Iris pigment epithelial cell (primary cell): ENCODE measurements at places on chromosomes 6 and 20.

GRCh38 chr6:21132856-21133838 is 460.4 kb upstream of the SOX4 start:
- no peak for DNase-seq

- no peak for DNase-seq
Observed at GRCh38 chr6:134819863-134820800, 129.8 kb downstream of the ALDH8A1 start.

- DNase-seq, result no peak
Observed at GRCh38 chr20:35286899-35287508, 2.4 kb upstream of the EIF6 start.

DNA sequence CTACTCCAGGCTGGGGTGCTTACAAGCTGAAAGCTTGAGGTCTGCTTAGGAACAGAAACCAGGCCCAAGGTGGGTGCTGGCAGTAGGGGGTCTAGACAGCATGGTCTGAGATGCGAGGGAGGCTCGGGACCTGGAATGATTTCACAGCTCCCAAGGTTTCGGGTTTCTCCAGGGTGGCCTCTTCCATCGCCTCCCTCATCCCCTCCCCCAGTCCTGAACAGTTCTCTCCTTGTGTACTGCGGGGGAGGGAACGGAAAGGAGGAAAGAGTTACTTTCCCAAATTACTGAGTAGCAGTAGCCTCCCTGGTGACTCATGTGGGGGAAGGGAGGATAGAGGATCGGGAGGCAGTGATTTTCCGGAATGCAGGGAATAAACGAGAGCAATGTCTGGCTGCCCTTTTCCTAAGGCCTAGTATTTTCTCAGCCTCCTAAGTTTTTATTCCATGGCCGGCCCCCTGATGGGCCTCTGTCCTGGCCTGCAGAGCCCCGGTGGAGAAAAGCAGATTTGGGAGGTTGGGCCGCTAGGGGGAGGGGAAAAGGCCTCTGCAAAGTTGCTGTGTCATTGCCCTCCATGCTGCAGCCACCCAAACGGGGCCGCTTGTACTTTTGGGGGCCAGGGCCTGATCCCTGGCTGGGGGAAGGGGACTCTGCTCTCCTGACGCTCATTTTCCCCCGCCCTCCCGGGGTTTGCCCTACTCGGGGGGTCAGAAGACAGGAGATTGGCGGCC is 1.5 kb downstream of the BRD2 start:
- DNase-seq, result peak; percentile 92

DNA sequence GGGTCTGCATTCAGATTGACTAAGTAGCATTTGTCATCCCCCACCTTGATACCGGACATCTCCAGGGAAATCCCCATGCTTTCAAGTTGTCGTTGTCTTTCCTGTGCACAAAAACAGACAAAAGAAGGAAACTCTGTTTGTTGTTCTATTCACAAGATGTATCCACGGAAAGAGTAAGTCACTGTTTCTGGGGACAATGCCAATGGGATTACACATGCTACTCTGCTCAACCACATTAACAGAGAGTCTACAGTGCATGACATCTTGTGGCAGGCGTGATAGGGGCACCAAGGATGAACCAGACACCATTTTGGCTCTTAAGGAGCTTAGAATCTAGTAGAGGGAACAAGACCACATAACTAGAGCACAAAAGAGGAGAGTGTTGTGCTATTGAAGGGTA is 124.4 kb upstream of the NUP153 start:
- DNase-seq, result peak; percentile 64

DNA sequence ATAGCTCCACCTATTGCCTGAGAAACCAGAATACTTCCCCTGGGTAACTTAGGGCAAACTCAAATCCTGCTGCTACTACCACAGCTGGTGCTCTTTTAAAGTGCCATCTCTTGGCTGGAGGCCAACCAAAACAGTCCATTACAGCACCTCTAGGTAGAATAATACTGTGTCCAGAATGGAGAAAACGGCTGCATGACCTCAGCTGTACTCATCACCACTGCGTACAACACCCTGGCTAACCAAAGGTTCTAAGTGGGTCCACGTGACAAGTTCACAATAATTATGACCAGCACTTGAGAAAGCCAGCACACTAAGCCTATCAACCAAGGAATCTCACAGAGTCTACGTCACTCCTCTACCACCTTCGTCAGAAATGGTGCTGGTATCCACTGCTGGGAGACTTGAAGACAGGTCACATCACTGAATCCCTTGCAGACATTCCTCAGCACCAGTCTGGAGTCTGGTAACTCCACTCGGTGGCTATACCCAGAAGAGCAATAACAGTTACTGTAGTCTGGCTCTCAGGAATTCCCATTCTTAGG is 40.9 kb upstream of the PKIB start:
- no peak for DNase-seq

DNA sequence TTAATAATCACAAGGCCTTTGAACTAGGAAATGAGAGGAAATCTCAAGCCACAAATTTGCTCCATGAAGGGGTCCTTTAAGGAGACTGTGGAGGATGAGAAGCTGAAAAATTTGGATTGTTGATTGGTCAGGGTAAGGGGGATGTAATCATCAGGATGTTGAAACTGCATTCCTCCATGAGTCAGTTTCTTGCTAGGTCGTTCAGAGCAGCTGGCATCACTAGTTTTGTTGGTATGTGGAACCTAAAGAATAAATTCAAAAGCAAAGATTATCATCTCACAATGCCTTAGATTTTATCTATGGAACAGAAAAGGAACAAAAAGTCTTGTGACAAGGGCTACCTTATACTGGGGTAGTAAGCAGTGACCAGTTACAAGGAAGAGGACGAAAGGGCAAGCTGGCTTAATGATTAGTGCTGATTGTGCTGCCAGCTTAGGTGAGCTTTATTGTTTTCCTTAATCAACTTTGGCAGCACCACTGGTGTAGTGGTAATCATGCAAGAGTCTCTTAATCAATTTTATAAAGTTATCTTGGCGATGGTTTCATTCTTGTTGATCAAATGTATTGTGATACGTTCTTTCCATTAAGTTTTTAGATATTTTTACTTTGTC is 36.6 kb downstream of the CRISP2 start:
- peak; percentile 69 for DNase-seq

- DNase-seq, result peak; percentile 73
Observed at GRCh38 chr6:155001482-155001881, 6.4 kb downstream of the TIAM2 start.

- peak; percentile 69 for DNase-seq
Observed at GRCh38 chr6:154868143-154868594, 126.9 kb upstream of the TIAM2 start.

- DNase-seq, result no peak
Observed at GRCh38 chr20:59520814-59521213, 83.5 kb upstream of the PHACTR3 start.

DNA sequence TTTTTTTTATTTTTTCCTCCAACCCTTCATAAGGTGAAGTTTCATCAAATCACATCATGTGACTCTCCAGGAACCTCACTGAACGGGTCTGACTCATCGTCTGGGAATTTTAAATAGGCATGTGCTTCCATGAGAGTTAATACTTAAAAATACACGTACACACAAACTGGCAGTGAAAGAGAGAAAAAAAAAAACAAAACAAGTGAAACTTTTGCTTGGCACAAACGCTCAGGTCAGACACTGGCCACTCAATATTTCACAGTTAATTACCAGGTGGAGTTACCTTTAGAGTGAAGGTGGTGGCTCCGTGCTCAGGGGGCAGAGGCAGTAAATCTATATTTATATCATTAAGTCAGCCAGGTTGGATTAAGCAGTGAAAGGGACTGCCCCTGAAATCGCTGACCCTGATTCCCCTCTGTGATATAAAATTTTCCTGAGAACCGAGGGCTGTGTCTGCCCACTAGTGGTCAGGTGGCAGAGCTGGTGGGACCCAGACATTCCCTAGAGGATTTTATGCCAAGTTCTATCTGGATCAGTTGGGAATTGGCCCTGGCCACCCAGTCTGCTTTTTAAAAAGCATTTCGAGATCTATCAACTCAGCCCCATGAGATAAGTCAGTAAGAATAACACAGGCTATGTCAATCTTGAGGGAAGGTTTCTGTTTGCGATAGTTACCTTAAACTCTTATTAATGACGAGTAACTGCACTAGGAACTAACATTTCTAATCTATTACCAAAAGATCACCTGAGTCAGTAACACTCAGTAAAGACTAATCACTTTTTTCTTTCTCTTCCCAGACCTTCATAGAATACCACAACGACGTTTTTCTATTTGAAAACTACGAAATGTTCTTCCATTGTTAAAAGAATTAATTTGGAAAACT is 259.1 kb downstream of the HDGFL1 start:
- DNase-seq, result peak; percentile 99

DNA sequence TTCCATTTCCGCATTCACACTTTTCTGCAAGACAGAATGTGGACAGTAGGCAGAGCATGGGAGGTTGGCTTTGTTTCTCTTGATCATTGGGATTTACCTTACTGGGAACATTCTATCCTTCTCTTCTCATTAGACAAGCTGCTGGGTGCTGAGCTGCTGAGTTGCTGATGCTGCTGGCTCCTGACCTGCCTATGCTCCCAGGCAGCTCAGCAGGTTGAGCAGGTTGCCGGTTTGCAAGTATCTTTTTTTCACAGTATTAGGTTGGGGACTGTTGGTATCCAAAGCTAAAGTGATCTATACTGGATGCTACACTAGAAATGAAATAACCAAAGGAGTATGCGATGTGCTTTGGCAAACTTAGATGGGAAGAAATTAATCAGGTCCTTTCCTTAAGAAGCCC is 23.7 kb upstream of the ADGRF4 start:
- no peak for DNase-seq

GRCh38 chr6:19713984-19714383 is 123.2 kb upstream of the ID4 start:
- no peak for DNase-seq

DNA sequence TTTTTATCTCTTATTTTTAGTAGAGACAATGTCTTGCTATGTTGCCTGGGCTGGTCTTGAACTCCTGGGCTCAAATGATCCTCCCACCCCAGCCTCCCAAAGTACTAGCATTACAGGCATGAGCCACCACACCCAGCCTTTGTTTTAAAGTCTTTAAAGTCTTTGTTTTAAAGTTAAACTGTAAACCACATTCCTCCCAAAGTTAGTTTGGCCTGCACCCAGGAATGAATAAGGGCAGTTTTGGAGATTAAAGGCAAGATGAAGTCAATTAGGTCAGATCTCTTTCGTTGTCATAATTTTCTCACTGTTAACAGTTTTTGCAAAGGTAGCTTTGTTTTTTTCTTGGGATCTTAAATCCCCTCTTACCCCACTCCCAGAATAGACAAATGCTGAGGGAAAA is 63.8 kb downstream of the UBR2 start:
- DNase-seq, result no peak

GRCh38 chr20:51969191-51969590 is 166.9 kb upstream of the SALL4 start:
- no peak for DNase-seq

DNA sequence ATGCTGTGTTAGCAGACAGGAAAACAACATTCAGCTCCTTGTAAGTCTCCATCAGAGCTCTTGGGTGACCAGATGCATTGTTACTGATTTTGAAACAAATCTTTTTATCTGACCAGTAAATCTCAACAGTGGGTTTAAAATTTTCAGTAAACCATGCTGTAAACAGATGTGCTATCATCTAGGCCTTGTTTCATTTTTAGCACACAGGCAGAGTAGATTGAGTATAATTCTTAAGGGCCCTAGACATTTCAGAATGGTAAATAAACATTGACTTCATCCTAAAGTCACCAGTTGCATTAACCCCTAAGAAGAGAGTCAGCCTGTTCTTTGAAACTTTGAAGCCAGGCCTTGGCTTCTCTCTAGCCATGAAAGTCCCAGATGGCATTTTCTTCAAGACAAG is 237.2 kb upstream of the BMP2 start:
- peak; percentile 74 for DNase-seq

- DNase-seq, result peak; percentile 50
Observed at GRCh38 chr6:73079978-73080377, 145.3 kb downstream of the KHDC1L start.

- peak; percentile 14 for DNase-seq
Observed at GRCh38 chr6:85041376-85041775, 277.0 kb upstream of the TBX18 start.

GRCh38 chr6:12160326-12160725 is 129.8 kb upstream of the EDN1 start:
- peak; percentile 83 for DNase-seq

DNA sequence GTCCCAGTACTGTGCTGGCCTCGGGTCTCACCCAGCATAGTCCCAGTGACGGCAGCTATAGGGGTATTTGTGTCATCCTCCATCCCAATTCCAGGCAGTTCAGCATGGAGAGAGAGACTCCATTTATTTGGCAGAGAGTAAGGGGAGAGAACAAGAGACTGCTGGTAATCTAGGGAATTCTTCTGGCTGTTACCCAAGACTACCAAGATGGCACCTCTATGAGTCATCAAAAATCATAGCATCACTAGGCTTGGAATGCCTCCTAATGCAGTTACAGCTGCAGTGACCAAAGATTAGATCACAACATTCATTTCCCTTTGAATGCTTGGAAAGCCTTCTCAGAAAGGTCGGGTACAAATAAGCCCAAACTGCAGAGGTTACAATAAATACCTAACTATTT is 660.4 kb upstream of the FLRT3 start:
- DNase-seq, result peak; percentile 63

- peak; percentile 20 for DNase-seq
Observed at GRCh38 chr6:54192993-54193392, 81.8 kb downstream of the MLIP start.
